ENCODE measurements at places on chromosomes 11 and 22.

GRCh38 chr11:70333261-70333660, 62.8 kb downstream of the PPFIA1 start:
- DNase-seq = no peak

- DNase-seq = peak; percentile 49
Observed at GRCh38 chr11:111765320-111765983, 737 bp downstream of the PPP2R1B start.

DNA sequence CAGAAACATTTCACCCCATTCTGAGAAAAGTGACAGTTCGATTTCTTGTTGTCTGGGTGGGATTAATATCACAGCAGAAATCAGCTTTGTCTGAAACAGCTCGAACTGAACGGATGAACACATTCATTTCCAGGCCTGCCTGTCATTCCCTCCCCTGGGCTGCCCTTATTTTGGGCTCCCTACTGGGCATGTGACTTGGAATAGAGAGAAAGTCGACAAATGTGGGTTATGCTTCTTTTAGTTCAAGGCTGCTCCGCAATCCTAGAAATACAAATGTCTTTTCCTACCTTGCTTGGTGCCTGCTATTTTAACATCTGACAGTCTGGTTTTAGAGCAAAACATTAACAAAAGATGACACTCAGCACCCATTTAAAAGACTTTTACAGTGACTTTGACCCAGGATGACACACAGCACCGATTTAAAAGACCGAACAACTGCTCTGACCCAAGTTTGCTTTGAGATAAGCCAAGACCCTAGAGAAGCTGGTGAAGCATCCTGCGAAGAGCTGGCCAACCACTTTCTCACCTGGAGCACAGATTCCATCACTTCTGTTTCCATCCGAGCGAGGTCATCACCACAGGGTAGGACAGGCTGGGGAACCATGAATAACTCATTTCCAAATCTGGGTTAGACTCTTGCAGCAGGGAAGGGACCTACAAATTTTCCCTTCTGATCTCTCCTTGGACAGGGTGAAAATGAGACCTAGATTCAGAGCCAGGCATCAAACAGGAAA, 13.1 kb downstream of the CLMP start:
- no peak for DNase-seq

DNA sequence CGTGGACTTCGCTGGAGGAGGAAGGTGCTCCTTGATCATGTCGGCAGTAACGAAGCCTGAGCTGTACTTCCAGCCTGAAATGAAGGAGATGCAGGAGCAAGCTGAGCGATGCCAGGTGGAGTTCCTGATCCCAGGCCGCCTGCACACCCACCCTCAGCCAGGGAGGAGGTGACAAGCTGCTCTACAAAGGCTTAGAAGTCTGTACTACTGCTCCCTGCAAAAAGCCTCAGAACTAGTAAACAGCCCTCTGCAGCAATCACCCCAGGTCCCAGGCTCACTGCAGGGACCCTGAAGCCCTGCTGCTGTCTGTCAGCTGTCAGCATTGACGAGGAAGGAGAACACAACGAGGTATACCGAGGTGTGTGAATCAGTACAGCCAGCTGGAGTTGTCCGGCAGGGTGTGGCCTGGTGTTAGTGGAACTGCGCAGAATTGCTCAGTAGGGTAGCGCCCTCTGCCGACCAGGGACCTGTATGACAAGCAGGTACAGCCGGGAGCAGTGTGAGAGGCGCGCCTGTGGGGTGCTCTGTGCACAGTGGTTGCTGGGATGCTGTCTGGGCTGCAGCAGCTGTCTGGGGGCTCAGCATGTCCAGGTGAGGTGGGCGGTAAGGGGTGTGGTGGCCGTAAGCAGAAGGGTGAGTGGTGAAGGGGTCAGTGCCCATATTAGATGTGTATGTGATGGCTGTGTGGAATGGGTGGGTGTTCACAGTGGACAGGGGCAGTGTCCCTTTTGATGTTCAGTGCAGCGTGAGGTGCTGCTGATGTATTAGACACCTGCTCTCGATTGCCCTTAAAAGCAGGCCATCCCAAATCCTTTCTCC, 7.6 kb downstream of the CYB5R2 start:
- DNase-seq = no peak

DNA sequence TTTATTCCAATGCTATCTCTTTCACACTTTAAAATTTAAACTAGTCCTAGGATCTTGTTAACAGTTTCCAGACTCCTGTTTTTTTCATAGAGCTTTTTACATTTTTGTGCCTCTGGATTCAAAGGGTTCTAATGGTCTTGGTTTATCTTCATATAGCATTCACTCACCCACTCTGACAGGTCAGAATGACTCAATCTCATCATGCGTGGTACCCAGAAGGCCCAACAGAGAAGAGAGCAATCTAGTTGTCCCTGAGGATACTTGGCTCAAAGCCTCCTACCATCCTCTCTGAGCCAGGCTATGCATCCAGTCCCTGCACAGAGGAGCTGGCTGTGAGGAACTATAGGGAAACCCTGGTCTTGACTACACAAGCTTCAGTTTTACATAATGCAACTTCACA, 27.5 kb downstream of the MAML2 start:
- DNase-seq = no peak

- DNase-seq = no peak
Observed at GRCh38 chr11:17508791-17509190, 32.1 kb upstream of the ABCC8 start.

GRCh38 chr22:38257181-38257580, 15.6 kb downstream of the TMEM184B start:
- DNase-seq = no peak

- DNase-seq = no peak
Observed at GRCh38 chr11:81658722-81659121, 1074.9 kb downstream of the FAM181B start.

GRCh38 chr11:111114091-111114490, 131.4 kb upstream of the POU2AF2 start:
- no peak for DNase-seq

GRCh38 chr22:27419473-27419872, 382.1 kb downstream of the MN1 start:
- DNase-seq = peak; percentile 24

- DNase-seq = no peak
Observed at GRCh38 chr11:130042093-130042591, 27.6 kb upstream of the APLP2 start.

- DNase-seq = no peak
Observed at GRCh38 chr22:36480941-36481392, 473 bp downstream of the TXN2 start.

- DNase-seq = no peak
Observed at GRCh38 chr11:17423533-17424310, 35.3 kb upstream of the KCNJ11 start.

- no peak for DNase-seq
Observed at GRCh38 chr11:68358416-68358815, 46.0 kb downstream of the LRP5 start.

- DNase-seq = no peak
Observed at GRCh38 chr11:6943131-6943530, 16.9 kb downstream of the ZNF215 start.

DNA sequence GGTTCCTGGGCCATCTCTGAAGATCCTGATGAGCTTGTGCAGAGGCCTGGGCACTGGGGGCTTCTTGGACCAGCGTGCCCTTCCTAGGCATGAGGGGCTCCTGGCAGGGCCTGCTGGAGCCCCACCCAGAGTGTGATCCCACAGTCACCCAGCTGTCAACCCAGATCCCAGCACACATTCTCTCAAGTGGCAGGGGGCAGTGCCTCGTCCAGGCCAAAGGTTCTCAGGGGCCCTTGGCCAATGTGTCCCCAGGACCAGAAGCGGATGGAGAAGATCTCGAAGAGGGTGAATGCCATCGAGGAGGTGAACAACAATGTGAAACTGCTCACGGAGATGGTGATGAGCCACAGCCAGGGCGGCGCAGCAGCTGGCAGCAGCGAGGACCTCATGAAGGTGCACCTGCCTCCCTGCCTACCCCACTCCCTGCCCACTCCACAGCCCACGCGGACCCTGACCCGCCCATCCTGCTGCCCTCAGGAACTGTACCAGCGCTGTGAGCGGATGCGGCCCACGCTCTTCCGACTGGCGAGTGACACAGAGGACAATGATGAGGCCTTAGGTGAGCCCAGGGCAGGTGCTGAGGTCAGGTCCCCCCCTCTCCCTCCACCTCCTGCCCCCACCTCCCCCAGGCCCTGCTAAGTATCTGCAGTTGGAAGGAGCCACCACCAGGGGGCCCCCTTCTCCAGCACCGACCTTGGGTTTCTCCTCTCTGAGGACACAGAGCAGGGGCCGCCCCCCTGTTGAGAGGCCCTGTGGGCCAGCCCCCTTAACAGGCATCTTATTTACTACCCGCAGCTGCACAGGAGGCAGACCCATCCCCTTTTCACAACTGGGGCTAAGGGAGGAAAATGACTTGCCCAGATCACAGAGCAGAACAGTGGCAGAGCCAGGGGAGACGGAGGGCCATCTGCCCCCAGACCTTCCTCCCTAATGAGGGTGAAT, 14.7 kb downstream of the GGA1 start:
- DNase-seq = peak; percentile 78

GRCh38 chr22:42273855-42274451, 3.5 kb upstream of the TCF20 start:
- no peak for DNase-seq

DNA sequence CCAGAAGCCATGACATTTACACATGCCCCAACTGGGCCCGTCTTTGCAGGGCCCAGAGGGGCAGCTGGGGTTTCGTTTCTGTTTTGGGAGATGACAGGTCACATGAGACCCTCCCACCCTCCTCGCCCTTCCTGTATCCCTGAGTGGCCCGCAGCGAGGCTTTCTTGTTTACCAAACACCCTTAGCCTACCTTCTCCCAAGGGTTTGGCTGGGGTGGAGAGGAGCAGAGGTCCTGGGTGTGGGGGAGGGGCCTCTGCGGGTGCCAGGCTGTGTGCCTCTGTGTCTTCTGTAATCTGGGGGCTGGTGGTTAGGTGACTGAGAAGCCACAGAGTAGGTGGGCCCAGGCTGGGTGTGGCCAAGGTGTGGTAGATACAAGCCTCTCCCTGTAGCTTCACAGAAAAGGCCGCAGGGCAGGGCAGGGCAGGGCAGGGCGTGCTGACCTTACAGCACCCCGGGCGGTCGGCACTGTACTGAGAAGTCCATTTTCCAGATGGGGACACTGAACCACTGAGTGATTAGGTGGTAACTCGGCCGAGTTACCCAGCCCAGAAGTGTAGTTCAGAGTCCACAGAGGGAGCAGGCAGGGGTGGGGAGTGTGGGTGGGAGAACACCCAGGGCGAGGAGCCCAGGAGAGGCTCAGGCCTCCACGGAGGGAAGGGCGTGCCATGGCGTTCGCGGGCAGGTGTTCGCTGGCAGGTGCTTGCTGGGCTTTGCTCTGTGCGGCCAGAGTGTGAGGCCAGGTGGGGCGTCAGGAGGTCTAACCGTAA, 8.7 kb downstream of the PRR5 start:
- DNase-seq = no peak

DNA sequence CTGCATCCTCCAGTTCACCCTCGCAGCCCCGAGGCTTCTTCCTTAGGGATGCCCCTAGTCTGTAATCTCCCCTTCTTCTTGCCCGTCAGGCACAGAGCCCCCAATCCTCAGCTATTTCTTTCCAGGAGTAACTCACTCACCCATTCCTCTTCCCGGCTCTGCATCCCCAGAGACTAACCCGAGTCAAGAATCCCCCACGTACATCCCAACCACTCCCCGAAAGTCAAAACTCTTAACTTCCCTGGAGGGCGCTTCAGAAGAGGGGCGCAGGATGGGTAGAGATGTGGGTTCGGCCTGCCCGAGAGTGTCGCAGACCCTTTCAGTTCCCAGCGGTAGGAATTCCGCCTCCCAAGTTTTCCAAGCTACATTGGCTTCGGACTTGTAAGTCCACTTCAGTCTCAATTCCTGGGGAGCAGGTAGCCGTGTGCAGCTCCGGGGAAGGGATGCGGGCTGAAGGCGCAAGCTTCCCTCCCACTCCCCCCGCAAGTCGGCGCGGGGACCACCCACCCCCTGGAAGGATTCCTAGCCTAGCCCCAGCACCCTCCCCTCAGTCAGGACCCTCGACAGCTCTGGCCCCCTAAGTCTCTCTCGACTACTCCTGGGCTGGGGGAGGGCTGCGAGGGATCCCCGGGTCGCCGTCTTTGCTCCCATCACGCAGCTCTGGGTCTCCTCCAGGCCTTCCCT, 871 bp downstream of the BDNF start:
- DNase-seq = no peak

DNA sequence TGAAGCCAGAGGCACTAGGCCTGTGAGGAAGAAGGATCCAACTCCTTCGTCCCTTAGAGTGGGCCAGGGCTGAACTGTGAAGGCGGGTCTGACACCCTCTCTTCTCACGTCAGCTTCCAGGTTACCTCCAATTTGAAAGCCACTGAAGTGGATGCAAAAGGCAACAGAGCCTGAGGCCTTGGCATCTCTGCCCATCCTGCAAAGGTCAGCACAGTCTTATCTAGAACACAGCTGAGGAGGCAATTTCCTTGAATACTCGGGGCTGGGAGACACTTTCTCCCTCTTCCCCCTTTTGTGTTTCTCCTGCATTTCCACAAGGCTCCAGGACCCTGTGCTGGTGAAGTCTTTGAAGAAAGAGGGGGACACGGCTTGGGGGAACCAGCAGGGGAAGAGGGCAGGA, 91.6 kb upstream of the PAX6 start:
- no peak for DNase-seq

GRCh38 chr11:119205080-119205479, 1.1 kb upstream of the CBL start:
- DNase-seq = no peak

- no peak for DNase-seq
Observed at GRCh38 chr22:27382947-27383346, 418.6 kb downstream of the MN1 start.

DNA sequence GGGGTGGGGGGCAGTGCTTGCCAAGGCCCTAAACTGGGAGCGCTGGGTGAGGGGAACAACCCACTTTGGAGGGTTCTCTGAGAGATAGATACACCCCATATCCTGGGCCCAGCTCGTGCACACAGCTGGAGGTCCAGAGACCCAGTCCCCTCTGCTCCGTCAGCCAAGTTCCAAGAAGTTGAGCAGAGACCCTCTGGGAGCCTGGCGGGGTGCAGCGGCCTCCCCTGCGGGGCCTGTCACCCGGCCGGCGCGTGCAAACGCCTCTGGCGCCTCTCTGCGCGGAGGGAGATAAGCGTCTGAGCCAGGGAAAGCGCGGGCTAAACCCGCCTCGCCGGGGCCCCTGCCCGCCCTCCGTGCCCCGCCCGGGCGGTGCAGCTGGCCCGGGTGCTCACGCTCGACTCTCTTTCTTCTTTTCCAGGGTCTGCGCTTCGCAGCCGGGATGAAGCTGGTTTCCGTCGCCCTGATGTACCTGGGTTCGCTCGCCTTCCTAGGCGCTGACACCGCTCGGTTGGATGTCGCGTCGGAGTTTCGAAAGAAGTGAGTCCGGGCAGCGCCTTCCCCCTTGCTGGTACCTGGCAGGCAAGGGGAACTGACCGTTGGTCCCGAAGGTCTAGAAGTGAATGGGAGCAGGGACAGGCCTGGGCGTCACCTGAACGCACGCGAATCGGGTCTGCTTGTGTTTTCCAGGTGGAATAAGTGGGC, 540 bp downstream of the ADM start:
- DNase-seq = peak; percentile 18

- no peak for DNase-seq
Observed at GRCh38 chr22:31227186-31227585, 15.1 kb downstream of the LIMK2 start.

GRCh38 chr11:93221539-93221938, 23.7 kb upstream of the SLC36A4 start:
- no peak for DNase-seq
